ENCODE measurements at places on chromosomes 1 and 21.

DNA sequence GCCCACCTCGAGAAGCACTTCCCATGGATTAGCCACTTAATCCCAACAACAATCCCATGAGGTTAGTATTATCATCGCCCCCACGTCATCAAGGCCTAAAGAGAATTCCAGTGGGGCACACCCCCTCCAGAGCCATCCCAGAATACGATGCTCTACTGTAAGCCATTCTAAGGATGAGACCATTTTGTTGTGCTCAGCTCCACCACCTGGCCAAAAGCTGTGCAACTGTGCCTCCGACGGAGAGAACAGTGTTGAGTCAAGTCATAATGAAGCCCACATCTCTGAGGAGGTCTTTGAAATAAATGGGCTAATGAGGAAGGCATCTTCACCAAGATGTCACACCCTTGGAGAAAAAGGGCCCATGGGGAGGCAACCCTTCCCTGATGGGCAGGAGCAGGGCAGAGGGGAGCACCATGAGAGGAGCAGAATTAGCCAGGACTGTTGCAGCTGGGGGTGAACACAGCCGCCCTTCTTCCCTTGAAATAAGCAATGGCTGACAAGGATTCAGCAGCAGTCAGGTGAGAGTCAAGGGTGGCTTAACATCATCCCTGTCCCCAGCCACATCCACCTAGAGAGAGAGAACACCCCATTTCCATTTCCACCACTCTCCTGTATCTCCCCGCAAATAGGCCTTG lies 14.6 kb downstream of the SYF2 start:
- ATAC-seq, result no peak

DNA sequence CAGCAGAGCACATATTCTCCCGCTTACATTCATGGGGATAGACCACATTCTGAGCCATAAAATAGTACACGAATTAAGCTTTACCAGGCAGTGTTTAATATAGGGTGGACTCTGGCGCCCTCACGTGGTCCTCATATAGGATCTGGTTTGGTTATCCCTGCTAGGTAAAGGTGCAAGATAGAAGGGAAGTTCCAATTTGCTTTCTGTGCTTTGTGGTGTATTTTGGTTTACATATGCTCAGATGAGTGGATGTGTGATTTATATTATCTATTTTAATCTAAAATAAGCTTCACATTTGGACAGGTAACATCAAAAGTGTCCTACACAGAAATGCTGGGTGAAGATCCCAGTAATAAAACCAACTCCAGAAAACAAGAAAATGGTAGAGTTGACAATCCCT lies 3.6 kb downstream of the CR1 start:
- ATAC-seq, result peak; percentile 75

- ATAC-seq, result no peak
Measured at GRCh38 chr1:162136760-162137159, 67.3 kb downstream of the NOS1AP start.

DNA sequence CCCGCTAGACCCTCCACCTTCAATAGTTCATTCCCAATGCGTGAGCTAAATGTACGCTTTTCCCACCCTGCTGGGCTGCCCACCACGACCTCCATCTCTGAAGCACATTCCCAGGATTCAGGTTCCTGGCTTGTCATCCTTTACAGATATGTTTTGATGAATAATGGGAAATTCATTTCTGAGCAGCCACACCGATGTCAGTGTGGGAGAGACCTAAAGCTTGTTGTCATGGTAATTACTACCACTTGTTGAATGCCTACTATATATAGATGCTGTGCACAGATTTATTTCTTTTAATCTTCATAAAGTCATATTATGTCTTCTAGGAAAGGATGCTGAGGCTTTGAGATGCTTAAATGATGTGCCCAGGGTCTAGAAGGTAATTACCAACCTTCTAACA lies 8.0 kb downstream of the RCSD1 start:
- ATAC-seq, result no peak

DNA sequence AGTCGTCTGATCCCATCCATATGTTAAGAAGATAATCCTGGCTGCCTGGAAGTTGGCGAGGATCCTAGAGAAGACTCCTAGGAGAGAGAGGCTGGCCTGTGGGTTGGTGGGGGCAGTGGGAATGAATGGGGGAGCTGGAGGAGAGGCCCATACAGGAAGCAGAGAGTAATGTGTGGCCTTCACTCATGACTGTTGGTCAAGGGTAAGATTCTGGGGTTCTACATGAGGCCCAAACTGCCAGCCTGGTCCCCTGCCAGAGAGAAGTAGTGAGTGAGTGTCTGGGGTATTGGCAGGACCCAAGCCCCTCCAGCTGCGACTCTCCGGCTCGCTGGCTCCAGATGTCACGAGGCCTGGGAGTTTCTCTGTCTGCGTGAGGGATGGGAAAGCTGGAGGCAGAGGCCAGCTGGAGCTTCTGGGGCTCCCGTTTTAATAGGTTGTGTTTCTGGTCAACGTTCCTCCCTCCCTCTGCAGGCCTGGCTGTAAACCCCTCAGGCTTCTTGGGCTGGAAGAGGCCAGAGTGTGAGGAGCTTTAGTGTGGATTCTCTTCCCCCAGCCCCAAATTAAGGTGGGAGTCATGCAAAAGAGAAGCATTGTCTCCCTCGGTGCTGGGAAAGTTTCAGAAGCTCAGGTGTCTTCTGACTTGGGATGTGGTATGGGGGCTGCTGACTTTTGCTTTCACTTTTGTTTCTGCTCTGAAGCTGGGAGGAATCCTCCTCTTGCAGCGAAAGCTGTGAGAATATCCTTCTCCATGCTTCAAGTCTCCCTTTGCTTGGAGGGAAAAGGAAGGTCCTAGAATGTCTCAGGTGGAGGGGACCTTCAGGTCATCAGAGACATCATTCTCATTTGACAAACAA lies 2.6 kb downstream of the TMEM51 start:
- ATAC-seq, result no peak

DNA sequence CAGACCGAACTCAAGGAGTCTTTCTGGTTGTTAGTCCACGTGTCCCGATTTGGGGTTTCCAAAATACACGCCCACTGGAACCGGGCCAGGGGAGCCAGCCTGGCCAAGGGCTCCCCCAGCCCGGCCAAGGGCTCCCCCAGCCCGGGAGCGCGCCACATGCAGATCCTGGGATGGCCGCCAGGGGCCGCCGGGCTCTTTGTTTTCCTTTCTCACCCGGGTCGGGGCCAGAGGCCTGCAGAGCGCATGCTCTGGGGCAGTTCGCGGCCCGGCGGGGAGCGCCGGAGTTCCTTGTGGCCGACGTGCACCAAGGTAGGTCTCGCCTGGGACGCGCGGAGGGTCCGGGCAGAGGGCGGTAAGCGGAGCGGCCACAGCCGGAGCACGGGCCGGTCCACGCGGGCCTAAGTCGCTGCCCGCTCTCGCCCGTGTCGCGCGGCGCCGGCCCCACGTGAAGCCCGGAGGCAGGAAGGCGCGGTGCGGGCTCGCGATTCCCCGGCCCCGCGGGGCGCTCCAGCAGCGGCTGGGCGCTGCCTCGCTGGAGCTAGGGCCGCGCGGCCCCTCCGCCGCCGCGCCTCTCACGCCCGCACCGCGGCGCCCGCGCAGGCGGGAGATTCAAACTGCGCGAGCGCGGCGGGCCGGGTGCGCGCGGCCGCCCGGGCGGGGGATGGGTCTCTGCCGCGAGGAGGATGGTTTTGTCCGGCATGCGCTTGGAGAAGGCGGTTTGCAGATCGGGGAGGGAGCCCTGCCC lies 12.3 kb downstream of the RCC1 start:
- peak; percentile 87 for ATAC-seq

- ATAC-seq, result no peak
Measured at GRCh38 chr1:52926864-52927211, 238 bp upstream of the SCP2 start.

DNA sequence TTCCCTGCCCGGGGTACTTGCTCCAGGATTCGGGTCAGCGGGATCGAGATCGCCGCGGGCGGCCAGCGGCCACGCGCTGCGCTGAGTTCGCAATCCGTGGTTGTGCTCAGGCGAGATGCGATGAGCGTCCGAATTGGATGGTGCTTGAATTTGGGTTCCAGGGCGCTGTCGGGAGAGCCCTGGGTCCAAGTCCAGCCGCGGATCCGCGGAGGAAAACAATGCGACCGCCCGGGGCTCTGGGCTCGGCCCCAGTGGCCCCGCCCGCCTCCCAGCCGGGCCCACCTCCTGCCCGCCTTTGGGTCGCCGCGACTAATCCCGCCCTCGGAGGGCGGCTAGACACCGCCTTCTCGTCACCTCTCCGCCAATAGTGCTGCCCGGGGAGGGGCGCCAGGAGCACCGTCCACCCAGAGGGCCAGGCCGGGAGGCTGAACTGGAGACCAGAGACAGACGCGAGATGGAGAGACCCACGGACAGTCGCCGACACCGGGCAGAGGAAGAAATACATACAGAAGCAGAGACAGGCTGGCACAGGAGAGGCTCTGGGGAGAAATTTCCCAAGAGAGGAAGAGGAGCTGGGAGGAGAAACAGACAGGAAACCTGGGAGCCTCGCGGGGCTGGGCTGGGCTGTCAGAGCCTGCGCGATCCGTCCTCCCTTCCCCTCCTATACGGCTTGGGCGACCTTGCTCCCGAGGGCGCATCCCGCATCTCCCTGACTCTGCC lies at the start of gene SEMA6C:
Gene SEMA6C (minus strand): TSS at position 220 of the 720 bp plus-strand sequence. CDS start 4,010 bp downstream, outside the sequence.
- ATAC-seq, result peak; percentile 99

- ATAC-seq, result no peak
Measured at GRCh38 chr1:211687462-211688215, 12.2 kb upstream of the NEK2 start.

All from stimulated activated memory B cell treated with anti-CD40 and anti-IgM and Interleukin-4, amounts not matched to agents 10 μg/mL and 1 μg/mL and 100 μg/mL, for 72 hours (primary cell).